ENCODE measurements at places on chromosomes 3 and 15.

DNA sequence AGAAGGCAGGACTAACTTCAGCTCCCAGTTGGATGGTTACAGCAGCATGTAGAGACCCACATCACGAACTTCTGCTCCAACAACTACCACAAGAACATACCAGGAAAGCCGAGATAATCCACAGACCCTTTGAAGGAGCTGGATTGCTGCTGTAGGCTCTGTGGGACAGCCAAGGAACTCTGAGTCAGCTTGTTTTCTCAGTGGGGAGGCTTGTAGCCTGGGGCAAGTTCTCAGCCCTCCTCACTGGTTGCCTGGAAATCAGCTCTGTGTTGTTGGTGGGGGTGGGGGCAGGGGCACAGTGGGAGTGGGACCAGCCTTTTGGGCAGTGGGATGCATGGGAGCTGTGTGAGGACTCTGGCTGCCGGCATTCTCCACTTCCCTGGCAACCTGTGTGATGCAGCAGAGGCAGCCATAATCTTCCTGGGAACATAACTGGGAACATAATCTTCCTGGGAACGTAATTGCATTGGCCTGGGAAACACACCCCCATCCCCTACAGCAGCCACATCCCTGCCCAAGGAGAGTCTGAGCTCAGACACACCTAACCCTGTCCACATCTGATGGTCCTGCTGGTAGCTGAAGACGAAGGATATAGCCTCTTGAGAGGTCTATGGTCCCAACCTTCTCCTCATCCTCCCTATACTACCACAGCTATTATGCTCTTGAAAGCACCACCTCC lies 153.1 kb downstream of the PEAK1 start:
- peak; percentile 45 for DNase-seq

DNA sequence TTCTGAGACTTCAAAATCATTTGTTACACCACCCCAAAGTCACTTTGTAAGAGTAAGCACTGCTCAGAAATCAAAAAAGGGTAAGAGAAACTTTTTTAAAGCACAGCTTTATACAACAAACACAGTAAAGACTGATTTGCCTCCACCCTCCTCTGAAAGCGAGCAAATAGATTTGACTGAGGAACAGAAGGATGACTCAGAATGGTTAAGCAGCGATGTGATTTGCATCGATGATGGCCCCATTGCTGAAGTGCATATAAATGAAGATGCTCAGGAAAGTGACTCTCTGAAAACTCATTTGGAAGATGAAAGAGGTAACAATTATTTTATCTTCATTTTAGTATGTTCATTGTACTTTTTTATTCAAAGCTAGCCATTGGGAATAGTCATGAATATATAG lies 32.6 kb downstream of the BLM start:
- DNase-seq, result no peak

- DNase-seq, result peak; percentile 91
These were observed 45.2 kb upstream of the LMCD1 start for GRCh38 chr3:8456412-8456811.

- DNase-seq, result no peak
These were observed 40.6 kb downstream of the SLC9C1 start for GRCh38 chr3:112253301-112253971.

- DNase-seq, result no peak
These were observed 19.3 kb downstream of the POMGNT2 start for GRCh38 chr3:43086460-43087165.

DNA sequence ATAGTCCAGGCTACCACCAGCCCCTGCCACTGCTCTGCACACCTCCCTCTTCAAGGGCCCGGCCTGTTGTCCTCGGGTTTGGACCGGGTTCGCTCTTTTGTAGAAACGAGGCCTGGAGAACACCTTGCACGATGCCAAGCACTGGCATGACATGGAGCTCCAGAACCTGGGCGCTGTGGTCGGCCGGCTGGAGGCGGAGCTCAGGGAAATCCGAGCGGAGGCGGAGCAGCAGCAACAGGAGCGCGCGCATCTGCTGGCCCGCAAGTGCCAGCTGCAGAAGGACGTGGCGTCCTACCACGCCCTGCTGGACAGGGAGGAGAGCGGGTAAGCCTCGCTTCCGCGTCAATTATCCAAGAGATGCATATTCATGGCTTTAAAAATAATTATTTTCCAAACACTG lies 72.4 kb downstream of the BFSP2 start:
- peak; percentile 23 for DNase-seq

GRCh38 chr15:89790661-89791060 lies 14.5 kb downstream of the MESP2 start:
- DNase-seq, result no peak

DNA sequence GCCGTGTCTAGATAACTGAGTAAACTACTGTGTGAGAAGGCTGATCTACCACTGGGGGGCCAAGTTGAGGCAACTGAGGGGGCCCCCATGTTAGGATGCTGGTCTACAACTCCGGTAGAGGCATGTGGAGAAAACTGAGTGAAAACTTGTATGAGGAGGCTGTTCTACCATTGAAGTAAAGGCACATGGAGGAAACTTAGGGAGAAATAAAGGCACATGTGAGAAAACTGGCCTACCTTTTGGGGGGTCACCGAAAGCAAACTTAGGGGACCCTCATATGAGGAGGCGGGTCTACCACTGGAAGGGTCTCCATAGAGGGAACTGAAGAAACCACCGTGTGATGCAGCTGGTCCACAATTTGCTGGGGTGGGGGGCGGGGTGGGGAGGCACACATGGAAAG lies 155.2 kb downstream of the FBLN2 start:
- no peak for DNase-seq

DNA sequence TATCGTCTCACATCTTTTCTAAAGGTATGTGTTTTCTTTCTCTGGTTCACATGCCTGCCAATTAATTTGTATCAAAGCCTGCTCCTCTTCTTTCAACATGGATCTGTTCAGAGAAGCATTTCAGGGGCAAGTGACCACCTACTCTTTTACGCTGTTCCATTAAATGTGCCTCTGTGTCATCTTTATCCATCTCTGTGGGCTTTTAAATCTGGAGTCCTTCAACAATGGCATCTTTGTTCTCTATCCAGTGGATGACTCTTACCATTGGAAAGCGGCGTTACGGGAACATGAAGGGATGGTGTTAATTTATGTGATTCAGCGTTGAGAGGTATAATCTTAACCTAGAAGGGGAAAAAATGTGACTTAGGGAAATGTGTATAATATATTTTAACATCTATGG lies 92.7 kb upstream of the CFAP20DC start:
- DNase-seq, result no peak
